ENCODE measurements at places on chromosomes 4 and X. TPM values are rescaled to one million over a fixed set of nuclear protein-coding genes. Genes with fewer than 3 reads are reported as not detected.

STOX2 gene
- total RNA-seq: 9.4 TPM

DCAF8L2 gene
- total RNA-seq: not detected

NLGN4X gene
- total RNA-seq: 1.6 TPM

TTC29 gene
- total RNA-seq: 0.52 TPM

NSG1 gene
- total RNA-seq: 1.0 TPM

CT45A10 gene
- total RNA-seq: not detected

ZNF185 gene
- total RNA-seq: 6.8 TPM

CXorf49 gene
- total RNA-seq: not detected

FHIP1A gene
- 15.1 TPM for total RNA-seq

SPANXA2 gene
- not detected for total RNA-seq

PKD2 gene
- 36.0 TPM for total RNA-seq

SLC25A14 gene
- 5.7 TPM for total RNA-seq

SLC9A6 gene
- total RNA-seq: 12.5 TPM

NEIL3 gene
- total RNA-seq: 5.7 TPM

NXF2B gene
- not detected for total RNA-seq

HSFX1 gene
- under 0.01 TPM for total RNA-seq

GC gene
- total RNA-seq: not detected

NHSL2 gene
- total RNA-seq: 4.7 TPM

GPR101 gene
- not detected for total RNA-seq

IL3RA gene
- total RNA-seq: 6.3 TPM

DDX53 gene
- total RNA-seq: not detected

GSX2 gene
- total RNA-seq: not detected

PRICKLE3 gene
- total RNA-seq: 2.6 TPM

MAGEC2 gene
- not detected for total RNA-seq

TBC1D9 gene
- 22.4 TPM for total RNA-seq

IL21 gene
- total RNA-seq: not detected
